ENCODE measurements at places on chromosomes 2 and 18.

GRCh38 chr2:54466870-54467269 is 10.7 kb downstream of the SPTBN1 start:
- no peak for DNase-seq

- DNase-seq: no peak
Observed at GRCh38 chr2:149568138-149568537, 19.4 kb downstream of the MMADHC start.

GRCh38 chr2:113342650-113343049 is 63.9 kb upstream of the PAX8 start:
- no peak for DNase-seq

- peak; percentile 46 for DNase-seq
Observed at GRCh38 chr2:173076581-173077345, 1.1 kb downstream of the MAP3K20 start.

DNA sequence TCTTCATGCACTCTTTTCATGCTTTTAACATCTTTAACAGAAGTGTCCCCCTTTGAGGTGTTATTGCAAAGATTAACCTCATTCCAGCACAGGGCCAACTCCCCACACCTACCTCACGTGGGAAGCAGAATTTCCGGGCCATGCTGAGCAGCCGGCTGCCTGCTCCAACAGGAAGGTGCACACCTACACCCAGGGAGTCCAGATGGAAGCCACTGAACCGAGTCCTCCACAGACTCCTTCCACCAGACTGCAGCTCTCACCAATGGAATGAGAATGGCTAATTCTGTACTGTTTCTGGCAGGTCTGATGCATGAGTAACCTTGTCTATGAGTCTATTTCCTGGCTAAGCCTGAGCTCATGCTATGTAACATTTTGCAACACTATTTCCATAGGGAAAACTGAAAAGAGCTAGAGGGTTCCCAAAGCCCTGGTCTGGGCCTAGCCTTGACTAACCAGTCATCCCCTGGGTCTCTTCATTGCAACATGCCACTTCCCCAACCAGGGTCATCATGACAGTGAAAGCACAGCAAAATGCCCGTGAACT is 11.0 kb downstream of the ERFE start:
- no peak for DNase-seq

- DNase-seq: no peak
Observed at GRCh38 chr2:134248913-134249312, 5.0 kb upstream of the MGAT5 start.

GRCh38 chr2:48309900-48310299 is 220.1 kb upstream of the STON1 start:
- no peak for DNase-seq

GRCh38 chr2:165989851-165990250 is 36.3 kb upstream of the TTC21B start:
- DNase-seq: no peak

GRCh38 chr2:217220228-217221013 is 360.6 kb upstream of the TNP1 start:
- DNase-seq: no peak

- DNase-seq: no peak
Observed at GRCh38 chr2:235494716-235495372, 1.0 kb downstream of the AGAP1 start.

GRCh38 chr2:127535422-127535901 is at the start of gene MYO7B:
MYO7B (plus strand) TSS chr2:127535683; CDS start chr2:127559723, 24,040 bp downstream.
- peak; percentile 20 for DNase-seq

DNA sequence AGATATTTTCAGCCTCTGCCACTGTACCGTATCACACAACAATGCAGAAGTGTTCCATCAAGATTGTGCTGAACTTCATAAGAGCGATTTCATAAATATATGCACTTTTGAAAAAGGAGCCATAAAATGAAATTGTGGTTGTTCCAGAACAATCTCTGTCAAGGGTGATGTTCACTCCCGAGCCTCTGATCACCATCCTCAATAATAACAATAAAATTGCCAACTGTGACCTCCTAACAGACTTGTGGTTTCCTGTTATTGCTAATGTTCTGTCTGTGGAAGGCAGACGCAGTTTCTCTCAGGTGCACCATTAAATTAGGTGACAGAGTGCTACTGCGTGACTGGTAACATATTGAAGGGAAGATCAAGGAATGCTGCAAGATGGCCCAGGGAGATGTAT is 383.7 kb downstream of the SOCS6 start:
- no peak for DNase-seq

- no peak for DNase-seq
Observed at GRCh38 chr2:232415736-232416520, 9.3 kb downstream of the ALPG start.

GRCh38 chr18:10660179-10660884 is 134.5 kb downstream of the NAPG start:
- no peak for DNase-seq

DNA sequence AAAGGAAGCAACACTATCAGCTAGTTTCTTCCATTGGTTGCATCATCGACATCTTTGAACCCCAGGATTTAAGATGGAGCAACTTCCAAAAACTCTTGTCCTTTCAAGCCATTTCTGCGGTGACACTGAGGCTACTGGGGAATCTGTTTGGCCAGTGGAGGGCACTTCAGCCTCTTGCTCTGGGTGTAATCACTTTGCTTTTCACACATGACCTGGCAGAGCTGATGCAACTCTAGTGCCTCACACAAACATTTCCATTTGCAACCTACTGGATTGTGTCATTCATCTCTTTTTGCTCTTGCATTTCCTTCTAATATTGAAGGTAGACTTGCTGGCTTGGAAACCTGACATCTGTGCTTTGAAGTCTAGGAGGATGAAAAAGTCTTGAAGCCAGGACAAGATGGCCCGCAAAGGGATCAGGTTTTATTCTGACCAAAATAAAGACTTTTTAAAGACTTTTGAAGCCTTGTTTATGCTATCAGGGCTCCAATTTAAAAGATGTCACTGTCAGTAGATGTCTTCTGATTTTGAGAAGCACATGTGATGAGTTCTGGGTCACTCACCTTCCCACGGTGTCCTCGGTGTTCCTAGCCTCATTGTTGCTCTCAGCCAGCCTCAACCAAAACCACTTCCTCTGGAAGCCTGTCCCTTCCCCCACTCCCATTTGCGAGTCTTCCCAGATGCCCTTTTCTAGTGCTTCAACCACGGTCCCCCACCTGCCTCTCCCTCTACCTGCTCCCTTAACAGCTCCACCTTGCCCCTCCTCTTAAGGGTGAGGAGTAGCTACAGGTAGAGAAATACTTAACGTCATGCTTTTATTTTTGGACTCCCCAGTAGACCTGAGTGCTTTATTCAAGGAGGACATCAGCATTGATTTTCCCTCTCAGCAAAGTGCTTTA is 69.7 kb upstream of the KCNE4 start:
- peak; percentile 72 for DNase-seq

- DNase-seq: no peak
Observed at GRCh38 chr2:33859176-33859575, 260.1 kb upstream of the FAM98A start.

DNA sequence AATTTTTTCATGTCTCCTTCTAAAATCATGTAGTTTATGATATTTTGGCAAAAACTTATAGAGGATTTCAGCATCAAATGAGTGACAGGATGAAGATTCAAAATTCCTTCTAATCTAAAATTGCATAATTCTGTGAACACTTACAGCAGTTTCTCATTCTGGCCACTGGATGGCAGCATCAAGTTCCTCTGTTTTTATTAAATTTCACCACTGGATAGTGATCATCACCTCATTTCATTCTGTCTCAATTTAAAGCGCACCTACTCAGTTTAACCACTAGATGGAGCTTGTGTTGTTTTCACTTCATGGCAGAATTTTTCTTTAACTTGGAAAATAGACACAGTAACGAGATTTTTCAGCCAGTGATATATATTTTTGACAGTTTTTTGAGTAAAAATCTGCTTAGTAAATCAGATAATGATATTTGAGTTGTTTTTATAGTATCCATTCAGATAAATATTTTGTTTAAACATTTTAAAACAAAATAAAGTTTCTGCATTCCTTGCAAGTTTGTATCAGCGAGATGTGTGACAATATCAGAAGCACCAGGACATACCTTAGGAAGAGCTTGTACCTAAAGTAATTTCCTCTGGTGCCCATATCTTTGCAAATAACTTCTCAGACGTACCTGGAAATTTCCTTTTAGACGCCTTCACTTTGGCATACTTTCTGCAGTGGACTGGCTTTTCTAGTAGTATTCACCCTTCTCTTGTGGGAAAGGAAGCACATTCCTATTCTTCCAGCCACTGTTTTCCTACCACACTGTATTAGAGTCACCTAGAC is 94.7 kb upstream of the ARHGAP15 start:
- peak; percentile 2 for DNase-seq

- DNase-seq: no peak
Observed at GRCh38 chr2:132438691-132439090, 22.1 kb downstream of the GPR39 start.

GRCh38 chr2:10413991-10414451 is 34.1 kb downstream of the ODC1 start:
- DNase-seq: peak; percentile 49

DNA sequence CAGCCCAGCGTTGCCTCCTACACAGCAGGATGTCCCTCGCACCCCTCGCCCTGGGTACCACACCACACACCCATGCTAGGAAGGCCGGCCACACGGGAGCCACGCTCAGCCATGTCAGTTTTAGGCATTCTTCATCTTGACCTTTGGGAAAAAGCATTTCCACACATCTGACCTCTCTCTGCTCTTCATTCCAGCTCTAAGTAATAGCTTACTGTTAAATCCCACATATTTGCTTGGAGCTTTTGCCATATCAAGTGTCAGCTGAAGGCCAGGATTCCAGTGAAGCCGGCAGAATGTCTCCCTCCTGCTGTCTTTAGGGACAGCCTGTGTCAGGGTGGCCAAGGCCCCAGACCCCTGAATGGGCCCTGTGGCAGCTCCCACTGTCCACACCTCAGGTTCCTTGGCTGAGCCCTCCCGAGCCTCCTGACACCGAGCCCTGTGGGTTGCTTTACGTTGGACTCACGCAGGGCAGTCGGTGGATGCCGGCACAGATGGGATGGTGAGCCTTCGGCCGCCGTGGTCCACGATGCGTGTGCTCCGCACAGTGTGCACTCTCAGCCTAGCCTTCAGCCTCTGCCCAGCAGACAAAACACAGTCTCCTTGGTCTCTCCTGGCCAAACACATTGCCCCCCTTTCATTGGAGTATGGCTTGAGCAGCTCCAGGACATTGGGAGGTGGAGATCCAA is 202.0 kb downstream of the SEPTIN10 start:
- DNase-seq: no peak

DNA sequence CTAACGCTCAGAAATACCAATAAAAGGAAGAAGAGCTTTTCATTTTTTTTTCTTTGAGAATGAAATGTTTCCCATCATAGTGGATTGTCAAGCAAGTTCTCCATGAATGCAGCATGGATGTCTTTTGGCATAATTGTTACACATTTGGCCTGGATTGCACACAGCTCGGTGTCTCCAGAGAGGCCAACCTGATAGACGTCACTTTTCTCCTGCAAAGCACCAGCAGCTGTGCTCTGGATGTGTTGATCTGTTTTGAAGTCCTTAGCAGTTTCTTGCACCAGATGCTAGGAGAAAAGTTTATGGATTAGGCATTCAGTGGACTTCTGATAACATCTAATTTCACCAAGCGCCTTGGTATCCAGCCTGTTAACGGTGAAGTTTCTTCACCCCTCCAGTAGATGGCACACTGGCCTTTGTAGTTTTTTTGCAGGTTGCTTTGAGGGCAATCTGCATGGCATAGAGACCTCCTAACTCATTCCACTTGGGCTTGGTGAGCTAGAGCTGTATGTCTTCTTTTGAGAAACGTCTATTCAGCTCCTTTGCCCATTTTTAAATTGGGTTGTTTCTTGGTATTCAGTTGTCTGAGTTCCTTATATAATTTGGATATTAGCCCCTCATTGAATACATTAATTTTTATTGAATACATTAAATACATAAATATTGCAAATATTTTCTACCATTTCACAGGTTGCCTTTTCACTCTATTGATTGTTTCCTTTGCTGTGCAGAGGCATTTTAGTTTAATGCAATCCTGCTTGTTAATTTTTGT is 59.7 kb downstream of the PTH2R start:
- DNase-seq: peak; percentile 34

- DNase-seq: no peak
Observed at GRCh38 chr18:22175346-22175745, 6.0 kb downstream of the GATA6 start.

- DNase-seq: no peak
Observed at GRCh38 chr2:20543469-20544152, 96.7 kb downstream of the RHOB start.

- no peak for DNase-seq
Observed at GRCh38 chr2:58834404-58834803, 593.3 kb upstream of the FANCL start.

GRCh38 chr18:57624988-57625387 is 3.4 kb upstream of the NARS1 start:
- DNase-seq: no peak

GRCh38 chr18:70981400-70982140 is 692.7 kb downstream of the SOCS6 start:
- peak; percentile 39 for DNase-seq

- no peak for DNase-seq
Observed at GRCh38 chr18:24651434-24651833, 191.0 kb downstream of the HRH4 start.

GRCh38 chr18:2920546-2921343 is 73.9 kb downstream of the EMILIN2 start:
- no peak for DNase-seq

DNA sequence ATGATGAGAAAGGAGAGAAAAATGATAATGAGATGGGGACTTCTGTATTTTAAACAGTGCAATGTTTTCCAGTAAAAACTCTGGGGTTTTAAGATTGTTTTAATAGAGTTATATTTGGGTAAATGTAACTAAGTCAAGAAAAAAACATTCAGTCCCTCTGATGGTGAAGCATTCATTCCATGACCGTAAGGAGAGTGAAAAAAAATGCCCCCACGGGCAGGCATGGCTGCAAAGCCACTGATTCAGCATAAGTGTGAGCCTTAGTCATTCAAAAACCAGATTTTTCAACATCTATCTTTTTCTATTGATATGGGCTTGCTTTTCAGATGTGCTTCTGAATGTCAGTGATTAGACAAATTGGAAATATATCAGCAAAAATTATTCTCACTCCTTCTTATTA is 957.8 kb downstream of the SLC4A3 start:
- no peak for DNase-seq

DNA sequence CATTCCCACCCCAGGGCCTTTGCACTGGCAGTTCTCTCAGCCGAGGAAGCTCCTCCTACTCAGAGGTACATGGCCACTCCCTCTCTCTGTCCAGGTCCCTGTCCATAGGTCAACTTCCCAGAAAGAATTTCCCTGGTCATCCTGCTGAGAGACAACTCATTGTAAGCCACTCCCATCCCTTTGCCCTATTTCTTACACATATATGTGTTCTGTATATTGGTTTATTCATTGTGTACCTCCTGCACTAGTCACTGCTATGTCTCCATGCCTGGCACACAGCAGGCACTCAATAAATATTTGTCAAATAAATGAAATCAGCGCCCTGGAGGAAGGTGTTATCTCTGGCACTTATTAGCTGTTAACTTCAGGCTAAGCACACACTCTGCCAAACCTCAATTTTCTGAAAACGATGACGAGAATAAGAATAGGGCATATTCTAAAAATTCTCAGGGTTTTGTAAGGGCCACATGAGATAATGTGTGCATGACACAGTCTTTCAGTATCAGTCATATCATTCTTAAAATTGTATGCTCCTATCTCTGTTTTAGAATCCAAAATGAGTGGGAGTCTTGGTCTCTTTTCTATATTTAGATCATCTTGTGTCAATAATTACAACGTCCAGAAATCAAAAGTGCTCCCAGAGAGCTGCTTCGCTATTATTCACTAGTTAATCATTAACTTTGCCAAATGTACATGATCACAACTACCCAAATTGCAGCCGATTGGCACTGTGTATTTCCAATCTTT is 198.0 kb downstream of the ALK start:
- no peak for DNase-seq

GRCh38 chr2:148971547-148971946 is 67.0 kb upstream of the LYPD6B start:
- no peak for DNase-seq

- DNase-seq: no peak
Observed at GRCh38 chr2:30180226-30180625, 33.4 kb downstream of the YPEL5 start.
